AG04449 (cell line): ENCODE measurements at places on chromosomes 1 and 21.

DNA sequence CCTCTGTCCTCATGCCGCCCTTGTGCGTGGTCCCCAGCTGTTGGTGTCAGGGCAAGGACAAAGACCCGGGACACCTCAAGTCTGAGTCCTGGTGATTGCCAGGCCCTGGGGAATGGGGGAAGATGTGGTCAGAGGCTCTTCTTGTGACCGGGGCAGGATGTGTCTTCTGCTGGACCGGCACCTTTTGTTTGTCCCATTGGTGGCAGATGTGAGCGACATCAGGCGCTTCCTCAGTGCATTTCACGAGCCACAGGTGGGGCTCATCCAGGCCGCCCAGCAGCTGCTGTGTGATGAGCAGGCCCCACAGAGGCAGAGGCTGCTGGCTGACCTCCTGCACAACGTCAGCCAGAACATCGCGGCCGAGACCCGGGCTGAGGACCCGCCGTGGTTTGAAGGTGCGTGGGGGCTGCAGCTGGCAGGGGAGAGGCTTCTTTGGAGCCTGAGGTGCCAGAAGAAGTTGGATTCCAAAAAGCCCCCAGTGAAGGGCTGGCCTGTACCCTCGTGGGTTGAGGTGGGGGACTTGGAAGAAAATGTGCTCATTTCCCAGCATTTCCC is 8.4 kb downstream of the DFFB start:
- DNase-seq, result no peak

DNA sequence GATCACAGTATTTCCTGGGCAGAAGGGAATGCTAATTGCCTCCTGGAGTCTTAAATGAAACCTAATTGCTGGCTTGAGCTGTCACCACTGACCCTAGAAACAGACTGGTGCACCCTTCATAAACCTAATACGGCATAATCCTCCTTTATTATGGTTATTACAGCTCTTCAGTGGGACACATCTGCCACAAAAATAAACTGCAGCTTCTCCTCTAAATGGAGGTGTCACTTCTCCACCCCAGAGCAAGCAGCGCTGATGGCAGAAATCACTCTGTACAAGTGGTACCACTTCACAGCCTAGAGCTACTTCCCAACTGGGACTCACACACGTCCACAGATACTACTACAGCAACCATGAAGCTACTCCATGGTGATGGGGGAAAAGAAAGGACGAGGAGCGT is 11.1 kb downstream of the PTPN14 start:
- no peak for DNase-seq

GRCh38 chr1:89277725-89278124 is 5.1 kb upstream of the GBP5 start:
- no peak for DNase-seq

- DNase-seq, result no peak
These were observed 10.7 kb downstream of the TUT4 start for GRCh38 chr1:52542085-52542688.

GRCh38 chr1:47703981-47704596 is 266.2 kb downstream of the FOXD2 start:
- no peak for DNase-seq

DNA sequence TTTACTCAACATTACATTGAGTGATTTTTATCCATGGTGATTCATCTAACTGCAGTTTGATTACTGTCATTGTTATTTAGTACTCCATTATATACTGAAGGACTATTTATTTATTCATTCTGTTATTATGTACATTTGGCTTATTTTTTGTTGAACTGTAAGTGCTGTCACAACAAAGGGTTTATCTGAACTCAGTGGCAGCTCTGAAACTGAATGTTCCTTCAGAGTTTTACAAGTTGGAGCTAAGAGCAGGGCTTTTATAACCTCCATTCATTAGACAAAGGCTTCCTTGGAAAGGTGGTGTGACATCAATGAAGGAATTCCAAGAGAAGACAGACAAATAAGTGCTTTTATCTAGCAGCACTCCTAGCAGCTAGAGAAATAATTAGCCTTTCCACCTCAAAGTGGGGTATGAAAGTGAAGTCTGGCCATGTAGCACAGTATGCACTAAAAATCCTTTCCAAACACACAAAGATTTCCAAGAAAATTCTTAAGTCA is 83.3 kb upstream of the GORAB start:
- DNase-seq, result no peak

DNA sequence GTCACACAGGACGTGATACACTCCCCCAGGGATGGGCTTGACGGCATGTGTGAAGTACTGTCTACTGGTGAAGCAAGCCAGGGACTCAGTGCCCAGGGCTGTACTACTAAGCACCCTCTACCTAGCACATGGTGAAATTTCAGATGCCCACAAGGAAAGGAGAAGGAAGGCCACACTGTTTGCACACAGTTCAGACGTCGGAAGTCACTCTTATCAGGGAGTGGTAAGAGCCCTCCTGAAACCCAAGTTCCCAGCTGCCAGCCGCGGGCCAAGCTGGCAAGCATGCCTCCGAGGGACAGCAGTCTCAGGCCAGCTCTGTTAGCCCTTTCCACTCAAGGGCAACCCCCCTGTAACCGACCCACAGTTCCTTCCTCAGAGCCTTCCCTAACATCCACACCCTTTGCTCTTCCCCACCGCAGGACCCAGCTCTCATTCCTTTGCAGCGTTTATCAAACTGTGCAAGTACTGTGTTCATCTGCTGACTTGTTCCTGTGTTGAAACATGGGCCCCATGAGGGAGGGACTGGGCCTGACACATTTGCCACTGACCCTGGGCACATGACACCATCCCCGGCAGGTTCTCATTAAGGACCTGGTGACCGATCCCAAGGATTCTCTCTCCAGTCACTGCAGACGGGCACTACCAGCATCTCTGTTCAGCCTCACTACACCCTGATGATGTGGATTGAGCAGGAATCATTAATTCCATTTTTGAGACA is 58.5 kb downstream of the SLC66A1 start:
- DNase-seq, result no peak

DNA sequence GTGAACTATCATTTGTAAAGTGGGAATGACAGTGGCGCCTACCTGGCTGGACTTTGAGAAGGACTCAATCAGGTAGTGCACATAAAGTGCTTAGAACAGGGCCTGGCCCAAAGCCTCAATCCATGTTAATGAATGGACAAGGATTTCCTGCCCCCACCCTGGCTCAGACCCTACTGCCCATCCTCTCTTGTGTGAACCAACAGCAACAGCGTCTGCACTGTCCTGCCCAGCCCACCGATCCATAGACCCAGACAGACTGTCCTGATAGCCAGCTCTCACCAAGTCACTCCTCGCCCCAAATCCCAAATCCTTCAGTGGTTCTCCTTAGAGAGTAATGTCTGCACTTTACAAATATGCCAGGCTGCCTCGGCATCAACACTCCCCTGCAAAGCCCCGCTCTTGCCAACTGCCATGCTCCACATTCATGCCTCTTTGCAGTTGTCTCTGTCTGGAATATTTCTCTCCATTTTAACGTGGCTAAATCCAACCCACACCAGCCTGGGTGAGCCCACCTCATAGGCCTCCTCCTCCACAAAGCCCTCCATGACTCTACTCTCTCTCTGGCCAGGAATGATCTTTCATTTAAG is 157.6 kb upstream of the EDN2 start:
- no peak for DNase-seq

- no peak for DNase-seq
These were observed 34.0 kb downstream of the DIRAS3 start for GRCh38 chr1:68016381-68016780.

GRCh38 chr1:11940260-11940921 is 5.9 kb downstream of the PLOD1 start:
- no peak for DNase-seq

DNA sequence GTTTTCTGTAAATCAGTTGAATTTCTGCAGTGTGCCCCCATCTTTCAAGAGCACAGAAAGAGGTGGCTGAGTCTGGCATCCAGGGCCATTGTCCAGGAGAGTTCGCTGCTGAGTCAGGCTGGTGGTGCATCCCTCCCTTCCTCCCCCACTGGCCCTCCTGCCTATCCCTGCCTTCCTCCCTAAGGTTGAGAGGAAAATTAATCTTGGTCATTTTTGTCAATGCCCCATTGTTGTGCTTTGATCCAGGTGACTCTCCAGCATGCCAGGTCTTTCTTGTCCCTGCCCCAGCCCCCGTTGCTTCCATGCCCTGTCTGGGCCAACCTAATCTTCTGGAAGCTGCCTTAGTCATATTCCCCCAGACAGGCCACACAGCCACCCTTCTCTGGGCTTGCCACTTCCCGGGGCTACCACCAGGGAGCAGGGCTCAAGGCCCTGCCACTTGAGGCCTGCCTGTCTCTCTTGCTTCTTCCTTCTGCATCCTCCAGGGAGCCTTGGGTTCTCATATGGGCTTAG is 26.6 kb downstream of the PROK1 start:
- DNase-seq, result no peak

DNA sequence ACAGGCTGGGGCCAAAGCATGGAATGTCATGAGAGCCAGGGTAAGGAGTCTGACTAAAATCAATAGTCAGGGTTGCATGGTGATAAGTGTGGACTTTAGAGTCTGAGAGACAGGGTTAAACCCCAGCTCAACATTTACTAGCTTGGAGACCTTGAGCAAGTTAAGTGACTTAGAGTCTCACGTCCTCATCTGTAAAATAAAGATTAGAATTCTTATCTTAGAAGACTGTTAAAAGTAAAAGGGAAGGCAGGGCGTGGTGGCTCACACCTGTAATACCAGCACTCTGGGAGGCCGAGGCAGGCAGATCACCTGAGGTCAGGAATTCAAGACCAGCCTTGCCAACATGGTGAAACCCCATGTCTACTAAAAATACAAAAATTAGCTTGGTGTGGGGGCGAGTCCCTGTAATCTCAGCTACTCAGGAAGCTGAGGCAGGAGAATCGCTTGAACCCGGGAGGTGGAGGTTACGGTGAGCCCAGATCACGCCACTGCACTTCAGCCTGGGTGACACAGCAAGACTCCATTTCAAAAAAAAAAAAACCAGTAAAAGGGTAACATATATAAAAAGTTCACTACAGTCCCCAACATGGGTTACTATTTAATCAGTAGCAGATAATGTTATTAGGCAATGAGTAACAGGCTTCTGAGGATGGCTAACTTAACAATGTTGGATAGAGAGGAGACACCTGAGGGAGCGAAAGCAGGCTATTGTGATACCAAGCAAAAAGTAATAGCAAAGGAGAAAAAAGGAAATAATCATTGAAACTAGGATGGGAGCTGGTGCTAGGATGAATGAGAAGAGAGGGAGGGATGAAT is 20.8 kb downstream of the TMCO1 start:
- DNase-seq, result no peak

- no peak for DNase-seq
These were observed 33.7 kb downstream of the TTC39A start for GRCh38 chr1:51296383-51297357.

DNA sequence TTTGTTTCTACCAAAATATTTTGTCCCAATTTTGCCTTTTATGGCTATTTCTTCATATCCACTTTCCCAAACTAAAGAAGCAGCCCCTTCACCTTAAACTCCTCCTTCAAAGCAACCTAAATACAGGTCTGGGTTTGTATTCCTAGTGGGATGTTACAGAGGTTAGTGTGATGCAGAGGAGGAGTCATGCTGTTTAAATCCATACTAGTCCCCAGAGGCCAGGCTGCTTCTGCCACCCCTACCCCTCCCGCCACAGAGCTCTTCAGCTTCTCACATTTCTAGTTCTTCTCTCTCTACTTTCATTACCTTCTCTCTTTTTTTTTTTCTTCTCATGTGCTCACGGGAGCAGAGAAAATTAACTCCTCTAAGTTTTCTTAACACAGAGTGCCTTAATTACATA is 29.3 kb downstream of the SELL start:
- no peak for DNase-seq

GRCh38 chr1:239879321-239880170 is 212.1 kb upstream of the FMN2 start:
- no peak for DNase-seq

DNA sequence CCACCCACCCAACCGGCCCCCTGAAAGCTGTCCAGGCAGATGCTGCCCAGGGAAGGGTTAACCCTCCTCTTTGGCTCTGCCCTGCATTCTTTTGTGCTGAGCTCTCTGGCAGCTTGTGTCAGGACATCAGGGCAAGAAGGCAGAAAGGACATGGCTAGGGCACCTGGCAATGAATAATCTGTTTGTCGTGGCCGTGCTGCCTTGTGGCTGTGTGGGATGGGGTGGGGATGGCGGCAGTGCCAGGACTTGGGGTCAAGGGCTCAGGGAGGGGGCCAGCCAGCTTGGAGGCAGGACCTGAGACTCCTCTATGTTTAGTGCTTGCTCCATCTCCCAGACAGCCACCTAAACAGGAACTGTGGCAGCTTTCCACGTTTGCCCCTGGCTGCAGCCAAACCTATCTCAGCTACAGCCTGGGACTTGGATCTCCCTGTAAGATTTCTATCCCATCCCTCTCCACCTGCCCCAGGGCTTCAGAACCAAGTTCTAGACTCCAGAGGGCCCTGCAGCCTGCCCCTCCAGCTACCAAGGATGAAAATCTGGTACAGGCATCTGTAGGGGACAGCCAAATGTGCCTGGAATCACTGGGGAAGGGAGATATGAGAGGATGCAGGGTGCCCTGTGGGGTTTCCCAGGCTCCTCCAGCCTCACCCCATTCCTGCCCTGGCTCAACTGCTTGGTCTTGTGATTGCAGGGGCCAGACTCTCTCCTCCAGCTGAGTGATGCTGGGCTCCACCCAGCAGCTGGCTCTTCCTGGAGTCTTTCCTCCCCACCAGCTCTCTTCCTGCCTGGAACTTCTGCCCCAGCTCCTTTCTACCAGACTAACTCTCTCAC is 9.6 kb upstream of the GPR37L1 start:
- no peak for DNase-seq

GRCh38 chr1:153679337-153680119 is 1.0 kb downstream of the NPR1 start:
- DNase-seq, result no peak

DNA sequence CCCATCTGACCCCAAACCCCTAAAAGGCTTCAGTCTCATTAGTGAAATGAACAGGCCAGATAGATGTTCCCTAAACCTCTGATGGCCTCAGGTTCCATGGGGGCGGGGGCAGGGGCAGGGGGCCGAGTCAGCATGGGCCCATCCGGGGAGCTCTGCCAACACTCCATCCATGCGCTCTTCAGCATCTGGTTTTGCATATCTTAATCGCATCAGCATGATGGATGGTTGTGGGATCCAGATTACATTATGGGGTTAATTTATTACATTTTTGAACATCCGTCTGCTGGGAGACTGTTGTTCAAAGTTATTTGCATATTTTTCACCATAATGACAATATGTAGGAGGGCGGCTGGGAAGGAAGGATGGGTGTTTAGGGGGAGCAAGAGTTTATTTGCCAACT is 3.1 kb upstream of the MAD2L2 start:
- no peak for DNase-seq

DNA sequence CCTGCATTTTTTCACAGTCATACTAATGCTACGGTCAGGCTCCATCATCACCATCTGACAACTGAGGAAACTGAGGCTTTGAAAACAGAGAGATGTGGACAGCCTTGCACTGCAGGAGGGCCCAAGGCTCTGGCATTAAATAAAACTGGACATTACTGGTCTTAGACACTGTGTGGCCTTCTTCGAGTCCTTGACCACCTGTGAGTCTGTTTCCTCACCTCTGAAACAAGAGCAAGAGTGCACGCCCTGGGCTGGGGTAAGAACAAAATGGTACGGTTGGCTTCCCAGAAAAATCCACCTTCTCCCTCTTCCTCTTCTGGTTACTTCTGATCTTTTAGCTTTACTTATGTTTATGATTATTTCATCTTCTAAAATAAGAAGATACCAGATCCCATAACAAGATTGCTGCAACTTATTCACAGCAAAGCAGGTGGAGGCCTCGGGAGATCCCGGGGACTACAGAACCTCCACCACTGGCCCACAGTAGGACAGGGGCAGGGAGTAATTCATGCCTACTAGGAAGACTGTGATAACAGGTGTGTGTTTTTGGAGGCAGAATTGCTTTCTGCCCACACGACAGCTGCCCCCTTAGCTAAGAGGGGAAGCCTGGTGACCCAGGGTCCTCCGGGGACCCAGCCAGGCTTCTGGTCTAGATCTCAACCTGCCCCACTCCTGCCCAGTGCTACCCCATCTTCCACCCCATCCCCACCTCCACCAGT is 156.4 kb upstream of the EDN2 start:
- DNase-seq, result no peak
